ENCODE measurements at places on chromosomes 2 and 18.

- DNase-seq, result peak; percentile 20
Measured at GRCh38 chr2:106057206-106057605, 136.9 kb downstream of the UXS1 start.

DNA sequence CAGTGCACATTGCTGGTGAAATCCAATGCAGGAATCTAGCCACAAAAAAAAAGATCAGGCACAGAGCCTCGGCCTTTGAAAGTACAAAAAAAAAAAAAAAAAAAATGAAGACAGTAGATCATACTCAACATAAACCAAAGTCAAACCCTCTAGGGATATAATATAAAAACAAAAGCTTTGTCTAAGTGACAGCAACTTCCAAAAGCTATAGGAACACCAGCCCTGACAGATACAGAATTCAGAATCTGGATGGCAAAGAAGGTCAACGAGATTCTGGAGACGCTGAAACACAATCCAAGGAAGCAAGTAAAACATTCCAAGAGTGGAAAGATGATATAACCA lies 54.0 kb upstream of the SCN1A start:
- DNase-seq, result no peak

DNA sequence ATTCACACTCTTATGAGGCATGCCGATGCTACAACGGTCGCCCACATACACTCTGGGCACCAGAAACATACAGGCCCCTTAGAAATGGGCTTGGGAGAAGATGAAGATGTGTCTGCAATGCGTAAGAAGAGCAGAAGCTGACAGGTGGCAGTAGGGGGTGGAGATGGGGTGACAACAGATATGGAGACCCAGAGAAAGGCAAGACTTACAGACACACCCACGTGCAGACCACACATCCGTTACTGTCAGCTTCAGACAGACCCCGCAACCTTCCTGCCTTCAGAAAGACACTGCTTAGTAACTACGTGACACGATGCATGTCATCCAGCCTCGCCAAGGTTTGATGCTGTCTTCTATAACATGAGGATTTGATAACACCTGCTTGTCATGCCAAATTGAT lies 89.5 kb downstream of the ZFP36L2 start:
- peak; percentile 83 for DNase-seq

GRCh38 chr2:168075446-168075845 lies 171.9 kb downstream of the STK39 start:
- no peak for DNase-seq

DNA sequence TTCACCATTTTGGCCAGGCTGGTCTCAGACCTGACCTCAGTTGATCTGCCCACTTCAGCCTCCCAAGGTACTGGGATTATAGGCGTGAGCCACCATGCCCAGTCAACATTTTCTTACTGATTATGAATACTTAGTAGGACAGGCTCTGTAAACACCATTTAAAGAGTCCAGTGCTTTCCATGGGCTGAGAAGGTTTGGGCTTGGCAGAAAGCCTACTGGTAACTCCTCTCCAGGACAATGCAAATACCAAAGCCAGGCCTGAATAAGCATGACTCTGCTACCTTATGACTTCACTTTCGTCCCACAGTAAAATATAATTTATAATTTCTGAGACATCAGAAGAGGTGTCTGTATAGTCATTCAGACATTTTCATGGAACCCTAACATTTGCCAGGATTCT lies 60.2 kb upstream of the FAM117B start:
- no peak for DNase-seq

GRCh38 chr2:96116879-96117533 lies 635 bp upstream of the ADRA2B start:
- peak; percentile 43 for DNase-seq

- DNase-seq, result no peak
Measured at GRCh38 chr18:78126536-78126935, 853.1 kb upstream of the SALL3 start.

DNA sequence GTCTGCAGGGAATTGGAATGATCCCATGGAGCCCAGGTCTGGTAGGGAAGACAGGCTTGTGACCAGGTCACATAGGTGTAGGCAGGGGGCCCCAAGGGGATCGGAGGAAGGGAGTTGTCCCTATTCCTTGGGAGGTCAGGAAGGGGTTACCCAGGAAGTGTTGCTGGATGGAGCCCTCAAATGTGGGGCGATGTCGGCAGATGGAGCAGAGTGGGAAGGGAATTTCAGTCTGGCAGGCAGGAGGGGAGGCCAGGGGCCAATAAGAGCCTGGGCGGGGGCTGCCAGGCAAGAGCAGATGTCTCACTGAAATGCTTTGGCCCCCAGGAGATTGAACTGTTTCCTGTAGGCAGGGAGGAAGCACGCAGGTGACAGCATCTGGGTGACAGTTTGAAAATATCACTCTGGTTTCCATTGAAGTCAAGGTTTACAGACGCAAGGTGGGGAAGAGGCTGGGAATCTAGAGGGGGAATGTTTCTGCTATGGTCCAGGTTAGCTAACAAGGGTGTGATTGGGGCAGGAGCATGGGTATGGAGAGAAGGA lies 81.5 kb upstream of the SMAD2 start:
- DNase-seq, result no peak

- DNase-seq, result no peak
Measured at GRCh38 chr2:233856184-233856583, 1.8 kb upstream of the HJURP start.

DNA sequence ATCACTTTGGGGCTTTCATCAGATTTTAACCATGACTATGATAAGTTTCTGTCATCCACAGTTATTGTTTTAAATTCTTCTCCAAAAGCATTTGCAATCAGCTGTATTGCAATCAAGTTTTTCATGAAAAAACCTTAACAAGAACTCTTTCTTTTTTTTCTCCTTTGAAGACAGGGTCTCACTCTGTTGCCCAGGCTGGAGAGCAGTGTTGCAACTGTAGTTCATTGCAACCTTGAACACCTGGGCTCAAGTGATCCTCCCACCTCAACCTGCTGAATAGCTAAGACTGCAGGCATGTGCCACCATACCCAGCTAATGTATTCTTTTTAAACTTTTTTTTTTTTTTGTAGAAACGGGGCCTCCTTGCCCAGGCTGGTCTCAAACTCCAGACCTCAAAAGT lies 45.5 kb upstream of the C2orf66 start:
- no peak for DNase-seq

- no peak for DNase-seq
Measured at GRCh38 chr2:96760986-96761832, 507 bp downstream of the CNNM4 start.

DNA sequence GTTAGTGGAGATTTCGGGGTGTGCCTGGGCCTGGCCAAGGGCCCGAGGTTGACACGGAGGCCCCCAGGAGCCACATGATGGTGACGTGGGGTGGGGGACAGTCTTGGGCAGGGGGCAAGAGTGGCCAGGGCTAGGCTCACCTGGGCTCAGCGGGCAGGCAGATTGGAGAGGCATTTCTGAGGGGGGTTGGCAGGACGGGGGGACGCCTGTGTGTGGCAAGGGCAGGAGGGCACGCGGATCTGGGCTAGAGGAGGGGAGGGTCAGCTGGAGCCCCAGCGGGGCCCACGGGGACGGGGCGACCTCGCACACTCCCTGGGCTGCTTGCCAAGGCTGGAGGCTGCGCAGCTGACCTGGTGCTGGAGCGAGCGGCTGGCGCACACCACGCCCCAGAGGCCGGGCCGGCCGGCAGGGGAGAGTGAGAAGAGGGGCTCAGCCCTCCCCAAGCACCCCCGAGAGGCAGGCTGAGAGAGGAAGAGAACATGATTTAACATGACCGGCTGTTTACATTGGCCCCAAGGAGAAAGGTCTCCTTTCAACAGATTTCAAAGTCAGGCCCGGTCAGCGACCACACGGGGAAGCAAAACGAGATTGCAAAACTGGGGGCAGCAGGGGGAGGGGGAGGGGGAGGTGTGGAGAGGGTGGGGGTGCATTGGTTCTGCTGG lies 38.0 kb upstream of the SNED1 start:
- DNase-seq, result no peak

GRCh38 chr2:28360718-28361293 lies 31.9 kb upstream of the FOSL2 start:
- DNase-seq, result no peak

DNA sequence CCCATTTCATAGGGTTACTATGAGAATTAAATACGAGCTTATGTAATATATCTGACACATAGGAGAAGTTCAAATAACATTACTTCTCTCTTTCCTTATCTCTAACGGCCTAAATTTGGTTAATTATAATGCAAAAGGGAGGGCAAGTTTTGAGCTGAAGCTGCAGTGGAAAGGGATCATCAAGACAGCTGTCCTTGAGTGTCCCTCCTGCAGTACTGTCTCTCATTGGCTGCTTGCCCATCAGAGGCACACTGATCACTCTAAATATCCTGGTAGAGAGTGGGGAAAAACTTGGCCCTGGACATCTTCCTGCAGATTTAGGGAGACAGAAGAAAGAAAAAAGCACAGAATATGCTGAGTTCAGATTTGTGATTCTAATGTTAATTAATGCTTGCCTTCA lies 186.0 kb downstream of the CAMKMT start:
- DNase-seq, result no peak

GRCh38 chr2:2101924-2102323 lies 229.2 kb downstream of the MYT1L start:
- no peak for DNase-seq

- no peak for DNase-seq
Measured at GRCh38 chr2:48346124-48346536, 183.8 kb upstream of the STON1 start.

GRCh38 chr2:227607941-227608340 lies 6.7 kb downstream of the SCYGR3 start:
- no peak for DNase-seq

GRCh38 chr18:3912705-3913104 lies 462.7 kb downstream of the TGIF1 start:
- DNase-seq, result no peak

DNA sequence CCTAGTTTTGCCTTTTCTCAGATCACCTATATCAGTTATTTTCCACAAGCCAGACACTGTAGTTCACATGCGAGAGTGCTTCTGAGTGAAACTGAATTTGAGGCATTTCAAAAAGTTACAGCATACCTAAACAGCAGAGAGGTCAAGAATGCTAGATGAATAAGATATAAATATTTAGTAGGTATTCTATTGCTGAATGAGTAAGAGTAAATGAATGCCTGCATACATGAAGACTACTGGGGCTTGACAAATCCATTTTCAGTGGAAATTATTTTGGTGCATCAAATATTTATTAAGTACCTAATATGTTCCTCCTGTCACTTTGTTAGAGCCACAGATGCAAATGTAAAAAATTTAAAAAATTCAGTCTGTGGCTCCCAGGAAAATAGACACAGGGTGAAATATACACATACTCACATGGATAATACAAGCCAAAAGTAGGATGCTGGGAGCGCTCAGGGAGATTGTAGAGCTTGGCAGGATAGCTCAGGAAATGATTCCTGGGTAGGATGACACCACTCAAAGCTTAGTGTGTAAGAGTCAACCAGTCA lies 27.6 kb upstream of the CDC42EP3 start:
- no peak for DNase-seq

- DNase-seq, result no peak
Measured at GRCh38 chr2:224492531-224492930, 90.6 kb upstream of the FAM124B start.

GRCh38 chr18:12749121-12749520 lies 46.3 kb downstream of the PSMG2 start:
- no peak for DNase-seq

DNA sequence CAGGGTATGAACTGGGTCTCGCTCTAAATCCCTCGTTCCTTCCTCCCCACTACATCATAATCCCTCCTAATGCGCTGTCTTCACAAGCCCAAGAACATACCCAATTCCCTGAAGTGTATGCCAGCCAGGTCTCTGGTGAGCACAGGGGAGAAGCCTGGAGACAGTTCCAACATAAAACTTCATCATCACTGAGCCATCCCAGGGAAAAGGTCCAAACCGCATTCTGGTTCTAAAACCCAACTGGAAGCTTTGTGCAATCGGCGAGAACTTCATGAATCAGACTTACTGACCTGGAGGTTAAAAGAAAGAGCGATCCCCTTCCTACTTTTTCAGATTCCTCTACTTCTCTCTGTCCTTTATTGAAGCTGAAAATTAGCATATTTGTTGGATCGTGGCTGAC lies 132.7 kb downstream of the ALPK2 start:
- DNase-seq, result no peak

DNA sequence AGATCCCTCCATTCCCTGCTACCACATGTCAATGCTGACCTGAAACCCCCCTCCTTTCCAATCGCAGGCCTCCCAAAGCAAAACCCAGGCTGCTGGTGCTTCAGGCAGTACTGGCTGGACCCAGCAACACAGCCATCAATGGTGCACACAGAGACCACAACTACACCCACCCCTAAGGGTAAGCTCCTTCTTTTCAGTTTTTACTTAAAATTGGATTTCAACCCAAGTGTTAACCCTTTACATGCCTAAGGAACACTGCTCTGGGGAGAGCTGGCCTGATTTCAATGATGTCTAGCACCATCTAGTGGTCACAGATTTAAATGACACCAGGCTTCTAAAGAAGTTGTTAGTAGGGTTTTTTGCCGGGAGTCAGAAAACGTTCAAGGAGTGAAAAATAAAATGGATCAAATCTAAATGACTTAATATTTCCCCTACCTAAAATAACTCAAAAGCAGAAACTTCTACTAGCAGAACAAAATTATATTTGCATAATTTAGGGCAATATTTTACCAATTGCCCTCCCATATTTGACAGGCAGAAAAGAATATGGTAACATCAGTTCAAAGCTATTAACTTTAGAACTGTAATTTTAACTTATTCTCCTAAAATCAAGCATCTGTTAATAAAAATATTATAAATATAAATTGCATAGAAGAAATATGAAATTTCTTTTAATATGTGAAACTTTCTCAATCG lies 24.6 kb downstream of the FECH start:
- DNase-seq, result peak; percentile 27

GRCh38 chr2:39216346-39217191 lies 27.2 kb downstream of the CDKL4 start:
- DNase-seq, result peak; percentile 52

DNA sequence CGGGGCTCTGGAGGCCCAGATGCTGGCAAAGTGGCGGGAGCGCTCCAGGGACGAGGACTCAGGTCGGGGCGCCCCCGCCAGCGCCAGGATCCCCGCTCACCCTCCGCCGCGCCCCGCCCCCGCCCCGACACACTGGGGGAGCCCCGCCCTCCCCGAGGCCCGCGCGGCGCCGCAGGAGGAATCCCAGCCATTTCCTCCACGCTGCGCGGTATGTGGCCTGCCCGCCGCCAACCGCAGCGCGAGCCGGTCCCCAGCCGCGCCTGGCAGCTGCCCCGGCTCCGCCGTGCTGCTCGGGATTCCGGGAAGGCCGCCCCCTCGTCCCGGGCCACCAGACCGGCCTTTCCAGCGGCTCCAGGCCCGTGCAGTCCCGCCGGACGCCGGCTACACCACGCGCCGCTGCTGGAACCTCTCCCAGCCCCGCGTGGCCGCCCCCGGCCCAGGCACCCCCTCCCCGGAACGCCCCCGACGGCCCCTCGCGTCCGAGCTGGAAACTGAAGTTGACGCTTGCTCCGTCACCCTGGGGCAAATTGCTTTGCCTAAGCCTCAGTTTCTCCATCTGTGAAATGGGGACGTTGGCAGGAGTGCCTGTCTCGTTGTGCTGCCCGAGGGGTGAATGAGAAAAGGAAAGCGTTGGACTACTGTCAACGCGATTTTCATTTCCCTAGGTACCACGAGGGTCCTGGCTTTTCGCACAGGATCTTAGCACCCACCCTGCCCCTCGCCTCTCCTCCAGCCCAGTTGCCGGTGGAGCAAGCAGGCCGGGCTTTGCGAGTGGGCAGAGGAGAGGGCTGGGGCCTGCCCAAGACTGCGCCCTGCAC lies 53.6 kb downstream of the PKDCC start:
- peak; percentile 53 for DNase-seq
